ENCODE measurements at places on chromosomes 5 and 9.
A peak's percentile ranks its signal among the peaks of the same experiment; 100 is the strongest.

DNA sequence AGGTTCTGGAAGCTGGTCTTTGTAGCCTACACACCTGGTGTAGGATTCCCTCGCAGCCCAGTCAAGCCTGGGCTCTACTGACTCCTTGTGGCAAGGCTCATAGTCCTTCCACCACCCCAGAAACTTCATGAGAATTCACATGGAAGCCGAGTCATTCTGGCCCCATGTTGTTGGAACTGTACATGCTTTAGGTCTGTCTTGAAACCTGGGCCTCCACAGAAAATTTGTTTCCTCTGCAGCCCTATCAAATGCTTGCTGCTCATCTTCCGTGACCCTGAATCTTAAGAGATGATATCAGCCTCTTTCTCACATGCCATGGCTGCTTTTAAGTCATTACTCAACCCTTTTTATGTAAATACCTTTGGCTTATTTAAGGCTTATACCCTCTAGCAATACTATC, 113.4 kb upstream of the GRHPR start:
- DNase-seq = no peak

GRCh38 chr5:7925961-7926695, 57.2 kb downstream of the MTRR start:
- no peak for DNase-seq

DNA sequence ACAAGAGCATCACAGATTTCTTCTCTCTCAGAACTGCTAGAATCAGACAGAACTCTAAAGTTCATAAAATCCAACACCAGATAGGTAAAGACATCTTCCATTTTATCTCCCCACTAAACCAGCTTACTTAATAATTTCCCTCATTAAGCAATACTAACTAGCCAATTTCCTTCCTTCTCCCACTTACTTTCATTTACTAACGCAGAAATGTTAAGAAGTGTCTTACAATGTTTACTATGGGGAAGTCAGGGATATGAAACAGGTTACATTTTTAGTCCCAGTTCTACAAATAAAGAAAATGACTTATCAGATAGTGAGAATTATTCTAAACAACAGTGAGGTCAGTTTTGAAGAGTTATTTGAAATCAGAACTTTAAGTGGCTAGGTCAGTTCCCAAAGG, 236.5 kb downstream of the FBXL17 start:
- no peak for DNase-seq

GRCh38 chr5:139651853-139652787, 4.0 kb downstream of the CXXC5 start:
- peak; percentile 87 for DNase-seq

GRCh38 chr9:83287021-83287420, 224.1 kb upstream of the RASEF start:
- DNase-seq = no peak

DNA sequence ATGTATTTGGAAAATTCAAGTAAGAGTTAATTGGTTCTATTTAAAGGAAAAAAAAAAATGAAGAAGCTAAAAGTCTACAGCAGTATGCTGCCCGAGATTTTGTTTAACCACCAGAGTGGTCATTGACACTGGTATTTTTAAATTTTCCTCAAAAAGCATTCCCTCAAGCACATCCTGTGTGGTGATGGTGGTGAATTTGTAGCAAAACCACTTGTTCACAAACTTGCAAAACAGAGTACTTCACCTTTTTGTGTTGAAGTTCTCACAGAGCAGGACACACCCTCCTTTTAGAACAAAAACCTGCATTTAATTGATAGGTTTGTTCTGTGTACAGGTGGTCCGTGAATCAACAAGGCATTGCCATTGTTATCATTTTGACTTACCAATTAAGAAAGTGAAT, 374.2 kb downstream of the EFNA5 start:
- DNase-seq = no peak

- DNase-seq = no peak
Measured at GRCh38 chr9:115341426-115341825, 223.5 kb upstream of the TNC start.

- DNase-seq = peak; percentile 88
Measured at GRCh38 chr9:121698627-121699570, 47.5 kb downstream of the DAB2IP start.

DNA sequence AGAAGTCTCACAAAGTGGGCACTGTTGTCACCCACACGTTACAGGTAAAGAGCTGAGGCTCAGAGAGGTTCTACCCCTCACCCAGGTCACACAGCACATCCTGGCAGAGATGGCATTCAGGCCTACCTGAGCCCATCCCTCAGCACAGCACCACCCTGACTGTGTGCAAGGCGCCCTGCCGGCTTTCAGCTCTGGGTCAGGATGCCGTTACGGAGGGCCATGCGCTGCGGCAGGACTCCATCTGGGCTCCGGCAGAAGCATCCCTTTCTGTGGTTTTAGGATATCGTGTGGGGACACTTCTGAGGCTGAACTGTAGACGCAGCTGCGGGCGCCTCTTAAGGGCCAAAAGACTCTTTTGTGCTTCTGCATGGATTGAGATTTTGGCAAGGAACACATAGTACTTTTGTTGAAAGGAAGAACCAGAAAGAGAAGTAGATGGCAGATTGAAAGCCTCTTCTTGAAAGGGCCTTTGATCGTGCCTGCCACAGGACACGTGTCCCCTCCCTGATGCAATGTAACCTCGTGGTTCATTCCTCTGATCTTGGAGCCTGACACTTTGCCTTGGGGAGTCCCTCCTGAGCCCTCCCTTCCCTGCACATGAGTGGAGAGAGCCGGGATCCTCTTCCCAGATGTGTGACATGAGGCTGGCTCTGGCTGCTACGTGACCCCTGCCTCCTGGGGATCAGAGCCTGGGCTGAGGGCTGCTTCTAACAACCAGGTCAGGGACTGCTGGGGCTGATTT, 31.3 kb downstream of the USP20 start:
- no peak for DNase-seq

- no peak for DNase-seq
Measured at GRCh38 chr5:57581772-57582171, 99.2 kb upstream of the ACTBL2 start.

DNA sequence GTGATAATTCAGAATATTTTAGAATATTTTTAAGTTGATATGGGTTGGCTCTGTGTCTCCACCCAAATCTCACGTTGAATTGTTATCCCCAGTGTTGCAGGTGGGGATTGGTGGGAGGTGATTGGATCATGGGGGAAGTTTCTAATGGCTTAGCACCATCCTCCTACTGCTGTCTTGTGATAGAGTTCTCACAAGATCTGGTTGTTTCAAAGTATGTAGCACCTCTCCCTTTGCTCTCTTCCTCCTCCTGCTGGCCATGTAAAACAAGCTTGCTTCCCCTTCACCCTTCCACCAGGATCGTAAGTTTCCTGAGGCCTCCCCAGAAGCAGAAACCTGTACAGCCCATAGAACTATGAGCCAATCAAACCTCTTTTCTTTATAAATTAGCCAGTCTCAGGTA, 214.6 kb upstream of the C9orf72 start:
- DNase-seq = no peak

- DNase-seq = no peak
Measured at GRCh38 chr9:33506626-33507370, 17.3 kb upstream of the ANKRD18B start.

All from ecto neural progenitor cell (in vitro differentiated cells).